ENCODE measurements at places on chromosomes 1 and 21.

DNA sequence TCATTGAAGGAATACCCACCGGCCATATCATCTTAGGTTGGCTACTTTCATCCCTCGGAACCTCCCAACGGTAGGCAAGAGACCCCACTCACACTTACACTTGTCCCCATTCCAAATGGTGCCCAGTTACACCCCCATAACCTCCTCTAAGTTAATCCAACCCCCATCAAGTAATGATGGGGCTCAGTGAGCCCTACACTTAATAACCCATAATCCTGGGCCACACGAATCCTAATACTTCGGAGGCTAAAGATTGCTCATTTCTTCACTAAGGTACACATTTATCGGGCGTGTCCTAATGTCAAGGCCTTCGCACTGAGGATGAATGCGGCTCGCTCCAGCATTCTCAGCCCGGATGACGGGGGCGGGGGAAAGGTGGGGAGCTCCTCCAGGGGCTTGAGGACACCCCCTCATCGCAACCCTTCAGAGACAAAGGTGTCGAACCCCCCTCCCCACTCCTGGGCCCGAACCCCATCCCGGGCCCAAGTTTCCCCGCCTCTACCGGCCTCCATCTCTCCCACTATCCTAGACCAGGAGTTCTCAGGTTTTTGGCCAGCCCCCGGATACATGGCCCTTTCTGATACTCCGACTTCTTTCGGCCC is 435 bp downstream of the ILF2 start:
- DNase-seq = peak; percentile 55

- DNase-seq = no peak
Measured at GRCh38 chr1:115138271-115138670, 49.0 kb upstream of the TSPAN2 start.

- no peak for DNase-seq
Measured at GRCh38 chr1:184630679-184631060, 124.0 kb downstream of the EDEM3 start.

- no peak for DNase-seq
Measured at GRCh38 chr21:28356422-28356821, 636.3 kb downstream of the LTN1 start.

DNA sequence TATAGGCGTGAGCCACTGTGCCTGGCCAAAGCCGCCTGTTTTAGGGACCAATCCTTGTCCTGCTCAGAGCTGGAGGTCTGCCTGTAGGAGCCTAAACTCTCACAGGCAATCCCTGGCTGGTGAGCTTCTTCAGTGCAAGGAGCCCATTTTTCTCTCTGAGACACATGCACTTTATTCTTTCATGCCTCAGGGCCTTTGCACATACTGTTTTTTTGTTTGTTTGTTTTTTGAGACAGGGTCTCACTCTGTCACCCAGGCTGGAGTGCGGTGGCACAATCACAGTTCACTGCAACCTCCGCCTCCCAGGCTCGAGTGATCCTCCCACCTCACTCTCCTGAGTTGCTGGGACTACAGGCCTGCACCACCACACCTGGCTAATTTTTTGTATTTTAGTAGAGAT is 21.6 kb upstream of the PINK1 start:
- no peak for DNase-seq

DNA sequence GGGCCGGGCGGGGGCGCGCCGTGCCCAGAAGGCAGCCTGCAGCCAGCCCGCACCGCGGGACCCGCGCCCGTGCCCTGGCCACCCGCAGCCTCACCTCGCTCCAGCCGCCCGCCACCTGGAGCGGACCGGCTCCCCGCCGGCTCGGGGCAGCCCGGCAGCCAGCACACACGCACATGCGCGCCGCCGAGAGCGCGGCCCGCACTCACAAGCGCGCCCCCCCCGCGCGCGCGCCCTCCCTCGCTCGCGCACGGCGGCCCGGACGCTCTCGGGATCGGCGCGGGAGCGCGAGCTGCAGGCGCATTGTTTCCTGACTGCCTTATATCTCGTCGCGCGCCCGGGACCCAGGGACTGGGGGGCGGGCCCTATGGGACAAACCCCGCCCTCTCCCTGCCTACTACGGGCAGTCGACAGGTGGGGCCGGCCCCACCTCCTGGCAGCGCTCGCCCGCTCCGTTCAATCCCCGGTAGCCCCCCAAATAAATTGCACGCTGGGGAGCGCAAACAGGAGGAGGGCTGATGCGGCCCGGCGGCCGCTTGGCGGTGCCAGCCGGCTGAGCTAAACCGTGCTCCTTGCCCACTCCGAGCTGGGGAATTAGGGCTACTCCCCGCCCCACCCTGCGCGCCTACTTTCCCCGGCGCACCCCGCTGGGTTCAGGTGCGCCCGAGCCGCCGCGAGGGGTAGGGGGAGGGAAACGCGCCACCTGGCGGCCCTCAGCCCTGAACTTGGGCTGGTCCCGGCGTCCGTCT is at the start of gene MYCL:
Gene MYCL, minus strand, starts transcription at position 204 of the 746 bp plus-strand sequence. CDS start 483 bp downstream, outside the sequence.
- peak; percentile 98 for DNase-seq

DNA sequence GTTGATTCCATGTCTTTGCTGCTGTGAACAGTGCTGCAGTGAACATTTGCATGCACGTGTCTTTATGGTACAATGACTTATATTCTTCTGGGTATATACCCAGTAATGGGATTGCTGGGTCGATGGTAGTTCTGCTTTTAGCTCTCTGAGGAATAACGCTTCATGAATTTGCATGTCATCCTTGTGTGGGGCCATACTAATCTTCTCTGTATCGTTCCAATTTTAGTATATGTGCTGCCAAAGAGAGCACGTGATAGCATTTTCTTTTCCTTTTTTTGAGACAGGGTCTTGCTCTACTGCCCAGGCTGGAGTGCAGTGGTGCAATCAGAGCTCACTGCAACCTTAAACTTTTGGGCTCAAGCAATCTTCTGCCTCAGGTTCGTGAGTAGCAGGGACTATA is 24.9 kb upstream of the MAP1LC3C start:
- DNase-seq = no peak

GRCh38 chr1:152444045-152444444 is 30.0 kb upstream of the CRNN start:
- no peak for DNase-seq

DNA sequence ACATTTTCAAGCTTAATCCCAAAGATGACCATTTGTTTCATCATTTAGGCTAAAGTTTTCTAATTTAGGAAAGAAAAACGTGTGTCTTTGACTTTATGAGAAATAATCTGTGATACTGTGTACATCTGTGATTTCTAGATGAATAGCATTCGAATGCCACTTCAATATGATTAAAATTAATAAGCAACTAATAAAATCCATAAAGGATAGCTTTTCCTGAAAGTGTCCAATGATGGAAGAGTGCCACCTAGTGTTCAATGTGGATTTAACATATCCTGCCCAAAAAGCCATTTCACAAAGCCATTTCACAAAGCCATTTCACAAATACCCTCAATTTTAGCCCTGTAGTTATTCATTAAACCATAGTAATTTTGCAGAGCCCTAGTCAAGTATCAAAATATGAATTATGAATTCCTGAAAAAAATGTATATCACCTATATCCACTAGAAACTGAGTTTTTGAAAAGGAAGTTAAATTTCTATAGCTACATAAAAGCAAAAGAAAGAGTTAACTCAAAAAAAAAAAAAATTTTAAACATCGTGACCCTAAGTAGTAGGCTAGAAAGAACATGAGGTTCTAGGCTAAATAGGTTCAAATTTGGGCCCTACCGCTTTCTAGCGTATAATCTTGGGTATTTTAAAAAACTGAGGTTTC is 19.1 kb downstream of the NME7 start:
- DNase-seq = peak; percentile 75

DNA sequence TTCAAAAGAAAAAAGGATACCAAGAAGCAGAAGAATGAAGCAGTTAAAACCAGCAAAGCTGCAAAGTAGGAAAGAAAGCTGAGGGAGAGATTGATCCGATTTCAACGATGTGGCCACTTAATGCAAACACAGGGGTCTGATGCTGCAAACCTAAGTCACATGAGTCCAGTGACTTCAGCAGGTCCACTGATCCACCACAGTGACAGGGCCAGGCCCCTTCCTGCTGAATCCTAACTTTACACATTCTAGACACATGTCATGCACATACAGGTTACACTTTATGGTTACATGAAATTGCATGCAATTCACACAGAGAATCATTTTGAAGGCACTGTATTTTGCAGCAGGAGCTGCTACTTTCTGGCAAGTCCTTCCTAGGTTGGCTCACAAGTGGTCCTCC is 59.0 kb upstream of the LBR start:
- no peak for DNase-seq

DNA sequence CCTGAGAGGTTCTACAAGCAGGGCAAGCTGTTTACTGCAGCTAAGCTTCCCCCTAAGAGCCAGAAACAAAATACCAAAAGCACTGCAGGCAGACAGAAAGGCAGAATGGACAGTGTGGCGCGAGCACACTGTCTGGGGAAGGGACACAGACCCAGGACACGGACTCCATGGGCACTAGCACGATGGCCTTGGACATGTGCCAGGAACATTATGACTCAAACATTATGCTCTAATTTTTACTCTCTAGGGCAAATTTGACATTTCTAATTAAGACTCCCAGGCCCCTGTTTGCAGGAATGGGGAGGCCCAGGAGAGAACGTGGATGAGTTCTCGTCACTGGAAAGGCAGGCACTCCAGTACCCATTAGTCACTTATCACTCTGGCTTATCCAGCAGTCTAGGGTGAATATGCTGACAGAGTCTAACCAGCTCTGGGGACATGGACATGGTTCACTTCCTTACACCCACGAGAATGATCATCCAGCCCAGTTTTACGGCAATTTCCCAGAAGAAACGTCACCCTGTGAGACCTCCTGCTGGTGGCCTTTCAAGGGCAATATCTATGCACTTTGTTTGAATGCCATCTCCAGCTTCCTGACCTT is 45.1 kb downstream of the CAPN8 start:
- DNase-seq = no peak

DNA sequence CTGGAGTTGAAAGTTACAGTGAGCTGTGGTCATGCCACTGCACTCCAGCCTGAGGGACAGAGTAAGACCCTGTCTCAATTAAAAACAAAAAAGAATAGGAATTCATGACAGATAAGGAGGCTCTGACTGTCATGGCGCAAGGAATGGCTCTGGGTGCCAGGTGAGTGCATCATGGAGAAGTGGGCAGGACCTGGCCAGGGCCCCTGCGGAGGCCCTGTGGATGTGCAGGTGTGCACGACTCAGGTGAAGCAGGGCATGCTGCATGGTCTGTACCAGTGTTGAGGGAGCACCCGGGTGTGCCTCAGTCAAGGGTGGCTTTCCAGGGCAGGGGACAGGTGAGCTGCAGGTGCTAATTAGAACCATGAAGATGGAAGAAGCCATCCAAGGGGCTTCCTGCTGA is 14.0 kb downstream of the SLC1A7 start:
- no peak for DNase-seq

- DNase-seq = no peak
Measured at GRCh38 chr1:24803987-24804530, 58.8 kb downstream of the CLIC4 start.

DNA sequence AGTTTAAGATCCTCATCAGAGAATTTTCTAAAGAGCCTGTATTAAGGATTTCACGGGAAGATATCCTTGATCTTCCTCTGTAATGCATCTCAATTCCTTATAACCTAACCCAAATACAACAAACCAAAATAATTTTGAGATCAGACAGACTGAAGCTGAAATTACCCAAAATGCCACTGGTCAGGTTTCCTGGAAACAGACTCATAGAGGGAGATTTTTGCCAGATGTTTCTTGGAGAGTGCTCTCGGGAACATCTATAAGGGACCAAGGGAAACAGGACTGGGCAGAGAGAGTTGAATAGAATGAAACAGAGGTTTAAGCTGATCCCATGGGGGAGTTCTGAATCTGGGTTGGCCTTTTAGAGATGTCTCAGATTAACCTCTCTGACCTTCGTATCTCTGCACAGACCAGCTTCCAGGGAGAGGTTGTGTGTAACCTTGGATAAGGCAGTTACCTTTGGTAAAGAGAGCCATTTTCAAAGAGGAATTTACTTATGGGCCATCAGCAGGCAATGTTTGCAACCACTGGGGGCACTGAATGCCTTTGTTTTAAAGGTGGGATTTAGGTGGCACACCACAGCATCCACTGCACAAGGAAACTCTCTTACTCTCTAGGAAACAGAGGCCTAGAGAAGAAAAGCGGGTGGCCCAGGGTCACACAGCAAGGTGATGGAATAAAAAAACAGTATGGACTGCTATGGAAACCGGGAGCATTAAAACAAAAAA is 130.8 kb upstream of the SGIP1 start:
- DNase-seq = no peak

DNA sequence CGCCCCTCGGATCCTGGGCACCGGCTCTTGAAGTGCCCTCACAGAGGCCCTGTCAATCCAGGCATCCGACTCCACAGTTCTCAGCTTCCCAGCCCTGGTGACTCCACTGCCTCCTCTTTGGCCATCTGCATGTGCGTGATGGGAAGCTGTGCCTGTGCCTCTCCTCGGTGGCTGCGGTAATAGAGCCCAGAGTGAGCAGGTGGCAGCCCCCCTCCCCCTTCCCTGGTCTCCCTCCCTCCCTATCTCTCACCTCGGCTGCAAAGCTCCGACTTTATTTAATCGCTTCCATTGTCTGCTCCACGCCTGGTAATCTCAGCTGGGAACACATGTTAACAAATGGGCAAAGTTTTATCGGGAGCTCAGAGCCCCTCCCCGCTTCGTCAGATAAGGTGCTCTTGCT is 91.9 kb downstream of the IGSF21 start:
- peak; percentile 50 for DNase-seq

- DNase-seq = peak; percentile 73
Measured at GRCh38 chr1:25204797-25205480, 27.4 kb downstream of the SYF2 start.

DNA sequence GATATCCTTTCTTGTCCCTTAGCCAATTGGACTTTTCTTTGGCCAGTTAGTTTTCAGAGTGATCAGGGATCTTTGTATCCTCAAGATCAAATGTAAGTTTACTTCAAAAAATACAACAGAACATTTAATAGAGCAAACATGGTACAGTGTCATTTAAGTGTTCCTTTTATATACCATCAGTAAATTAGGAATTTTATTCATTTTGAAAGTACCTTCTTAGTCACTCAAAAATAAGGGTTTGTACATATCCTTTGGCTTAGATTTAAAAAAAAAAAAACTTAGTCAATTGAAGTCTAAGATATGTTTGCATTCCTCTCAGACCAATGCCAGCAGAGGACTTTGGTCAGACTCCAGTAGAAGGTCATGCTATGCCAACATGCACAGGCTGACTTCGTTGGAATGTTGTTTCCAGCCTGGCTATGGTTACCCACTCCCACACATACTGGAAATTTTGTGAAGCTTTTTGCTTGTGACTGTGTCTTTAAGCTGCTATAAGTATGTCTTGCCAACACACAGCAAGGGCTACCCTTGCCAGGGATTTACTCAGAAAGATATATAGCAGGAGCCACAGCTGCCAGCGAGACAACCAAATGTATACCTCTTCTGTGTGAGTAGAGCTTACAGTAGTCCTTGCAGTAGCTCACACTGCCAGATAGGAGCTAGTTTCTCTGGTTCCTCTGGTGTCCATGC is 81.5 kb upstream of the LRIF1 start:
- DNase-seq = peak; percentile 57

GRCh38 chr1:216749232-216749631 is 26.0 kb upstream of the ESRRG start:
- DNase-seq = no peak

GRCh38 chr1:92709738-92710137 is 75.2 kb downstream of the EVI5 start:
- peak; percentile 92 for DNase-seq

- peak; percentile 73 for DNase-seq
Measured at GRCh38 chr1:63698001-63698838, 75.6 kb upstream of the ROR1 start.

All from DMS53 (cell line).